ENCODE measurements at places on chromosomes 4 and X.

GRCh38 chrX:73922856-73923455 lies 360.0 kb downstream of the CHIC1 start:
- DNase-seq: no peak

DNA sequence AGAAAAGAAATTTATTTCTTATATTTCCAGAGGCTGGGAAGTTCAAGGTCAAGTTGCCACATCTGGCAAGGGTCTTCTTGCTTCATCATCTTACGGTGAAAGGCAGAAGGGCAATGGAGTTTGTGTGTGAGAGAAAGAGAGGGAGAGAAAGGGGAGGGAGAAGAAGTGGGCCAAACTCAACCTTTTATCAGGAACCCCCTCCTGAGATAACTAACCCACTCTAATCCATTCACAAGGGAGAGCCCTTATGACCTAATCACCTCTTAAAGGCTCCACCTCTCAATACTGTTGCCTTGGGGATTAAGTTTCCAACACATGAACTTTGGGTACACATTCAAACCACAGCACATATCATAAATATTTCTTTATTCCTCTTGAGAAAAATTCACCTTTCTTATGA lies 203.3 kb upstream of the FAM241A start:
- no peak for DNase-seq

GRCh38 chrX:74421036-74421739 lies at the start of gene SLC16A2:
TSS of gene SLC16A2 (plus strand) at chrX:74421493. CDS start at chrX:74421638, 145 bp downstream.
- peak; percentile 19 for DNase-seq

- no peak for DNase-seq
Measured at GRCh38 chr4:176741253-176741652, 51.5 kb downstream of the VEGFC start.

DNA sequence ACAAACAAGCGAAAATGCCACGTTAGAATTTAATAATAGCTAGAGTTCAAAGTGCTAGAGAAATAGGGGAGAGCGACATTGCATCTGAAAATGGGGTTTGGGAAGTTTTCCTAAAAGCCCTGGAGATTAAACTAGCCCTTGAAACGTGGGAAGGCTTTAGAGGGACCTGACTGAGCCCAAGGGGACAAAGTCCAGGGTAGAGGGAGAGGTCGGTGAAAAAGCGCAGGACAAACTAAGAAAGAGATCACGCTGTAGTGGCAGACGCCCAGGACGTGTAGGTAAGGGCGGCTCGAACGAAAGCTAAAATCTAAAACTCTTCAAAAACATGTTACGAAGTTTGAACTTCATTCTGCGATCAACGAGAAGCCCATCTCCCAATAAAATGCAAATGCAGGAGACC lies 1.1 kb upstream of the ATP11C start:
- DNase-seq: no peak

All from ACHN (cell line).